ENCODE measurements at places on chromosomes 16 and 17.

- peak; percentile 18 for DNase-seq
These were observed 33.5 kb upstream of the BCO1 start for GRCh38 chr16:81204798-81205680.

- peak; percentile 97 for DNase-seq
These were observed at the start of gene NDRG4 for GRCh38 chr16:58499615-58500351. NDRG4 (plus strand) TSS chr16:58500143; CDS start chr16:58500249, 106 bp downstream.

- no peak for DNase-seq
These were observed 15.1 kb downstream of the FAM117A start for GRCh38 chr17:49748791-49749190.

GRCh38 chr17:9054126-9054975, 33.0 kb downstream of the NTN1 start:
- DNase-seq: no peak

DNA sequence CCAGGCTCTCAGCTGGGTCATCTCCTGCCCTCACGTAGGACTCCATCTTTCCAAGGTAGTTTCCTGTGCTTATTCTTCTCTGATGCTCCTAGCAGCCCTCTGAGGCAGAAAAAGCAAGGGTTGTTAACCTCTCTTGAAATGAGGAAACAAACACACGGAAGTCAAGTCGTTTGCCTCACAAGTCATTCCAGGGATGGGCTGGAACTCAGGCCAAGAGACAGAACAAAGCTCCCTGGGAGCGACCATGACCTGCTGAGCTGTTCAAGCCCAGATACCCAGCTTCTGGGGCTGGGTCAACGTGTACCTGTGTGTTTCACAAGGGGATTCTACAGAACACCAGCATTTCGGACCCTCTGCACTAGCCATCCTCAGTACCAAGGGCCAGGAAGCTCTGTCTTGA, 28.1 kb downstream of the SRL start:
- DNase-seq: no peak

DNA sequence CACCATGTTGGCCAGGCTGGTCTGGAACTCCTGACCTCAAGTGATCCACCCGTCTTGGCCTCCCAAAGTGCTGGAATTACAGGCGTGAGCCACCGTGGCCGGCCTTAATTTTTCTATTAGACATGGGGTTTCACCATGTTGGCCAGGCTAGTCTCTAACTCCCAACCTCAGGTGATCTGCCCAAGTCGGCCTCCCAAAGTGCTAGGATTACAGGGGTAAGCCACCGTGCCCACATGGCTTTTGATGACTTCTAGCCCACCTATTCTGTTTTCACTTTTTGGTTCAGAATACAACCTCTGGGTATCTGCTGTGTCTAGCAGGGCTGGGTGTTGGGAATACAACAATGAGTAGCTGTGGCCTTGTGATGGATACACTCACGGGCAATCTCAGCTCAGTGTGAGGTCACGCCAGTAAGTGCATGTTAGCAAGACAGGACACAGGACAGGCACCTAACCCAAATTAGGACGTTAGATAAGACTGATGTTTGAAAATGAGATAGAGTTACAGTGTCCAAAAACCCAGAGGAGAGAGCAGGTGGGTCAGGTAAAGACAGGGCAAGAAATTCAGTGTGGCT, 14.1 kb upstream of the YWHAE start:
- no peak for DNase-seq

DNA sequence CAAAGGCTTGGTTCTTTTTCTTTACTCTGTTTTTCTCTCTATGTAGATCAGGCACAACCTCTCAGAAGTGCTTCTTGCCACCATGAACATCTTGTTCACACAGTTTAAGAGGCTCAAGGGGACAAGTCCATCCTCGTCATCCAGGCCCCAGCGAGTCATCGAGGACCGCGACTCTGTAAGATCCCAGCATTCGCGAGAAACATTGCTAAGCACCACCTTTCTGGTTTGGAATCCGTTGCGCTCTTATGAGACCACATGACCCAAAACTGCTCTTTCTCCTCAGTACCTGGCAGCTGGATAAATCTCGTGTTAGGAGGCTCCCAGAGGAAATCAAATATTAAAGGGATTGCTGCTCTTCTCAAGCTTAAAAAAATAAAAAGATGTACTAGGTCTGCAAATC, 23.3 kb upstream of the SLC12A3 start:
- no peak for DNase-seq

DNA sequence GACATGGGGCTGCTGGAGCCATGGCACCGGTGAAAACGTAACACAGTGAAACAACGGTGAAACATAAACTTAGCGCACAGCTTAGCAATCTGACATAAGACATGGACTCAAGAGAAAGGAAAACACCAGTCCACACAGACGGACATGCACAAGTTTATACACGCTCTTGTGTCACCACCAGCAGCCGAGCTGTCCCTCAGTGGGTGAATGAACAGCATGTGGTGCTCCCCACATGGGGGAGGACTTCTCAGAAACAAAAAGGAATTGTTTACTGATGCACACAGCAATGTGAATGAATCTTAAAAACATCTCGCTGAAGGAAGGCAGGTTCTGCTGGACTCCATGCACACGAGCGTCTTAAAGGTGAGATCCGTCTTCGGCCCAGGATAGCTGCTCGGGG, 34.2 kb downstream of the KLHDC4 start:
- no peak for DNase-seq

GRCh38 chr16:11526655-11527350, 59.9 kb downstream of the LITAF start:
- no peak for DNase-seq

- DNase-seq: no peak
These were observed 30.6 kb downstream of the LITAFD start for GRCh38 chr16:8912793-8913192.

DNA sequence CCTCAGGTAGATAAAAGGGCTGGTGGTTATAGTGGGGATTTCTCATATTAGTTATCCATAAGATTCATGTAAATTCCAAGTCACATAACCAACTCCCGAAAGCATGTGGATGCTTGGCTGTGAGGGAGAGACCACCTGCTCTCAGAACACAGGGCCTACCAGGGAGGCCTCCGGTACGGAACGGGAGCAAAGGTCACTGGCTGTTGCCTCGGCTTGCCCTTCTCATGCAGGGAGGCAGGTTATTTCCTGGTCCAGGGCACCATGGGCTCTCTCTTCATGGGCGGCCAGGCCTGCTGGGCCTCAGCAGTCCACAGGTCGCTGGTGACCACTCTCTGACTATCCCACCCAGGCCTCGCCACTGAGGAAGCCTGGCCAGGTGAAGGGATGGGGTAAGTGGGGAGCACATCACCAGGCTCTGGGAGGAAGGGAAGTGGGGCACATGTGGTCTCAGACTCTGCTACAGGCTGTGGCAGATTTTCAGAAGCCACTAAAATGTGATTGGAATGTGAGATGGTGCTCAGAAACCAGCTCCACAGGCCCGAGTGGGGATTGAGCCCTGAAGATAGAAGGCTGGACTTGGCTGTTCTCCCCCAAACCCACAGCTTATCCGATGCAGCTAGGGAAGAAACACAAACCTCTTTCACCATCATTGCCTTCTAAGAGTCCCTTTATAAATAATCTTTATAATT, 45.4 kb downstream of the HNF1B start:
- DNase-seq: no peak

- no peak for DNase-seq
These were observed 496.9 kb upstream of the C16orf82 start for GRCh38 chr16:26569793-26570192.

DNA sequence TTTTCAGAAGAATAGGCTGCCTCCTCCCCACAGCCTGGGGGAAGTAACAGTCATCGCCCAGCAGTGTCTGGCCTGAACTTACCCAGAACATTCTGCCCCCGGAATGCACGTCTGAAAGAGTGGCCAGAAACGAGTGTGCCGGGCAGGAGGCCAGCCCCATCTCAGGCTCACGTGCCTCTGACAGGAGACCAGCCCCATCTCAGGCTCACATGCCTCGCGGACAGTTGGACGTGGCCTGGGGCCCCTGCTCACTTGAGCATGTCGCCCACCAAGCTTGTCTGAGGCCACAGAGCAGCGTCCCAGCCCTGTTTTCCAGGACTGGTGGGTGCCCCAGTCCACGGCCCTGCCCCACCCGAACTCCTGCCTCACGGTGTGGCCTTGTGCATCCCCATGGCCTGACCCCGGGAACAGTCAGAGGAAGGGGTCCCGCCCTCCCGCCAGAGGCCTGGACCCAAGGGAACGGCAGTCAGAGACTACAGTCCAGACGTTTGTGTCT, 16.3 kb upstream of the CDH15 start:
- no peak for DNase-seq

- no peak for DNase-seq
These were observed 93.6 kb downstream of the SPACA3 start for GRCh38 chr17:33085256-33085655.

- DNase-seq: no peak
These were observed 14.2 kb downstream of the USP36 start for GRCh38 chr17:78826421-78826820.

- DNase-seq: no peak
These were observed 5.1 kb downstream of the GGA2 start for GRCh38 chr16:23505180-23505665.

DNA sequence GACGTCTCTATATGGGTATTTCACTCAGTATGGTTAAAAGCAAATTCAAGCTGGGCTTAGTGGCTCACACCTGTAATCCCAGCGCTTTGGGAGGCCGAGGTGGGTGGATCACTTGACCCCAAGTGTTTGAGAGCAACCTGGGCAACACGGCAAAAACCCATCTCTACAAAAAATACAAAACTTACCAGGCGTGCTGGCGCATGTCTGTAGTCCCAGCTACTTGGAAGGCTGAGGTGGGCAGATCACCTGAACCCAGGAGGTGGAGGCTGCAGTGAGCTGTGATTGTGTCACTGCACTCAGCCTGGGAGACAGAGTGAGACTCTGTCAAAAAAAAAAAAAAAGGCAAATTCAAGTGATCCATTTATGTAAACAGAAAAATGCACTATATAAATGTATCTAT, 1.3 kb upstream of the TNFRSF17 start:
- no peak for DNase-seq

- no peak for DNase-seq
These were observed 73.7 kb downstream of the CNGB1 start for GRCh38 chr16:57897053-57897784.

DNA sequence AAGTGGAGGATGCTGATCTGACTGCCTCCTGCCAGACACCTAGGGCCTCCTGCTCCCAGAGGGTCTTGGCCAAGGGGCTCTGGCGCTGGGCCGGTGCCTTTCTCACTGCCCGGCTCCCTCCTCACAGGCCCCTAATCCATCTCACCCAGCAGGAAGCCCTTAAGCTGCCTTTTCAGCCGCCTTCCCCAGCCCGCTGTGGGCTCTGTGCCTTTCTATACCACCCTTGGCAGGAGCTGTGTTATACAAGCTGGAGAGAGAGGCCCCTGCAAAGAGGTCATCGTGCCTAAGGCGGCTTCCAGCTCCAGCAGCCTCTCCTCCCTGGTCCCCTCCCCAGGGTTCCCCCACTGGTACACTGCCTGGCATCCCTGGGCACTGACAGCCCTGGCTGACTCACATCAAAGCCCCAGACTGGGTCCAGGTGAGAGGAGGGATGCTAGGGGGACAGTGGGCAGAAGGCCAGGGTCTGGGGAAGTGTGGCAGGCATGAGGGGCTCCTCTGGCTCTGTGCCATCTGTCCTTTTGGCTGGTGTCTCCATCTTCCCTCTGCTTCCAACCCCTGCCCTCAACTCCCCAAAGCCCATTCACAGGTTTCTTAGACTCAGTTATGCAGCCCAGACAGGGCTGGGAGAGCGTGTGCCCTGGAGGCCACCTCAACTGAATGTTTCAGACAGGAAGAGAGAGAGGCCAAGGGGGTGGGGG, 15.3 kb upstream of the FZD2 start:
- no peak for DNase-seq

- no peak for DNase-seq
These were observed 17.9 kb downstream of the NME2 start for GRCh38 chr17:51184124-51184523.

GRCh38 chr17:50536683-50537646, 4.4 kb downstream of the EPN3 start:
- no peak for DNase-seq

DNA sequence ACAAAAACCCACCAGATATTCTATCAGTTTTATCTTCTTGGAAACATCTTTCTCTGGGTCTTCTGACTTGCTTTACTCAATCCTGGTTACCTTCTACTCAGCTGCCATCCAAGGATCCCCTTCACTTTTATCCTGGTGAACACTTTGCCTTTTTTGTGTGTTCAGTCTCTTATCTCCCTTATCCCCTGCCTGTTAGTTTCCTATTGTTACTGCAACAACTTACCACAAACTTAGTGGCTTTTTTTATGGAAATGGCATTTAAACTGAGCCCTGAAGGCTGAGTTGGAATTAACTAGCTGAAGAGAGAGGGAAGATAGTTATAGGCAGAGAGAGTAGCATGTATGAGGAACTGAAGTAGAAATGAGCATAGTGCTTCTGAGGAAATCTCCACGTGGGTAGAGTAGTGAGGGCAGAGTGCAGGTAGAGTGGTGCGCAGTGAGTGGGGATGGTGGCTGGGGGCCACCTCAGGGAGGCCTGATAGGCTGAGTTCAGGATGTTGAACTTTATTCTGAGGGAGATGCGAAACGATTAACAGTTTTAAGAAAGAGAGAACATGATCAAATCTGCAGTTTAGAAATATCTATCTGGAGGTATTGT, 26.3 kb downstream of the TANGO6 start:
- no peak for DNase-seq

- no peak for DNase-seq
These were observed 83.3 kb upstream of the GPRC5B start for GRCh38 chr16:19967963-19968362.

DNA sequence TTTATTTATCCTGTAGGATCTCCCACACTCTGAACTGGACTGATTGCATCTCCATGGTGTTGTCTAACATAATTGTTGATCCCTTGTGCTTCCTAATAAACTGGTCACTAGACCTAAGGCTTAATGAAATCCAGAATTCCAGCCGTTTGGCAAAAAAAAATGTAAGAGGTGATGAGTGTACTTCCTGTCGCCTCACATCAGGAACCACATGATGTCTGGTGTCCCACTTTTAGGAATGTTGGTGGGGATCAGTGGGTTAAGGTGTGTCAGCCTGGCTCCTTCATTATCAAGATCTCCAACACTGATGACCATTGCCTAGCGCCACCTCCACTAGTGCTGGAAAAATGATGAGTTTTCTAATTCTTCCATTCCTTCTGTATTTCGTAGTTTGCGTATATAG, 18.6 kb upstream of the LONP2 start:
- no peak for DNase-seq

- DNase-seq: no peak
These were observed 2.9 kb upstream of the CBX8 start for GRCh38 chr17:79799538-79800324.

DNA sequence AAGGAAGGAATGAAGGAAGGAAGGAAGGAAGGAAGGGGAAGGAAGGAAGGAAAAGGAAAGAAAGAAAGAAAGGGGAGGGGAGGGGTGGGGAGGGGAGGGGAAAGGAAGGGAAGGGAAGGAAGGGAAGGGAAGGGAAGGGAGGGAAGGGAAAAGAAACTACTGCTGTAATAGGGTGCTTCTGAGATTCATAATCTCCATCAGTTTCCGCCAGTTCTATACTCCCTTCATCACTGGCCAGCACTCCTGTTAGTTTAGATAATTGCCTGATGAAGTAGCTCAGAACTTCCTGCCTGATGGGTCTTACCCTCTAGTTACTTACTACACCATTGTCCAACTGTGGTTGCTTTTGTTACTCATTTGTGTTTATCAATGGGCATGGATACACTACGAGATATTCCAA, 2.0 kb upstream of the KRTAP9-6 start:
- no peak for DNase-seq

GRCh38 chr17:70520447-70520846, 351.1 kb downstream of the KCNJ2 start:
- DNase-seq: no peak

Data from nucleus accumbens (tissue), 56 donors.